ENCODE measurements at places on chromosomes 5 and 9.

DNA sequence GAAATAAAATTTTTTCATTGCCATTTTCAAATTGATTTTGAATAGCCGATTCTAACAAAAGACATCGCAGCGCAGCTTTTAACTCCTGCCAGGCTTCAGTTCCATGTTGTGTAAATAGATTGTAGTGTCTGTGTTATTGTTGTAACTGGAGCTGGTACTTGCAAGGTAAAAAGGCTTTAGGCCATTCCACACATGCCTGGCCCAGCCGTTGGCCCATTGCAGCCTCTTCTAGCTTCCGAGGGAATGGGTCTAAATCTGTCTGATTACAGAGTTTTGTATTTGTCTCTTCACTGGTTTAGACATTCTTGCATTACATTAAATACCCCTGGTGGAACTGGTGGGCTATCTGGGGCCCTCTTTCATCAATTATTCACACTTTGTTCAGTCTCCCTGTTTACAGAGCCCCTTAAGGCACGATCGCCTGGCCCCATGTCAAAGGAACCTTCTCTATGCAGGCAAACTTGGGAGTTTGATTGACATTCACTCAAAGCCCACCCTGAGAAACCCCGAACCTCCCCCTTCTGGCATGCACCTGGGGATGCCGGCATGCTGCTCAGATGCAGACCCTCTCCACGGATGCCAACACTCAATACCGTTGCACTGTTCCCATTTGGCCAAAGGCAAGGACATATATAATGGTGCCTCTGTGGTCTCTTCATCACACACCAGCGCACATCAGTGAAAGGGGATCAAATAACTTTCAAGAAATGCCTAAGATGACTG is 281.7 kb upstream of the IRX2 start:
- no peak for DNase-seq

DNA sequence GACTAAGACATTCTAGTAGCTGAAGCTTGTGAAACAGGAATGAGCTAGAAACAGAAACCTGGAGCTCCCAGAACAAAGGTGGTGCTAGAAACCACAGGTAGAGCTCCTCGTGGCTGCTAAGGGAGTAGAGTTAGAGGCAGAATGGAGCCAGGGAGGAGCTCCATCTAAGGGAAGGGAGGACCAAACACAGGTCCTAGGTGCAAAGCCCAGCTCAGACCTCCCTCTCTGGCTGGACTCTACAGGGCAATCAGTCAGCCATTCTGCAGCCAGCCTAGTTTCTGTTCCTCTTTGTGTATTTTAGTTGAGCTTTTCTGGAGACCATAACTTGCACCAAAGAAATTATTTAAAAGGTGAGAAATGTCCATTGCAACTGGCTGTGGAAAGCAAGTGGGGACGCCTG is 70.4 kb downstream of the CRB2 start:
- no peak for DNase-seq

DNA sequence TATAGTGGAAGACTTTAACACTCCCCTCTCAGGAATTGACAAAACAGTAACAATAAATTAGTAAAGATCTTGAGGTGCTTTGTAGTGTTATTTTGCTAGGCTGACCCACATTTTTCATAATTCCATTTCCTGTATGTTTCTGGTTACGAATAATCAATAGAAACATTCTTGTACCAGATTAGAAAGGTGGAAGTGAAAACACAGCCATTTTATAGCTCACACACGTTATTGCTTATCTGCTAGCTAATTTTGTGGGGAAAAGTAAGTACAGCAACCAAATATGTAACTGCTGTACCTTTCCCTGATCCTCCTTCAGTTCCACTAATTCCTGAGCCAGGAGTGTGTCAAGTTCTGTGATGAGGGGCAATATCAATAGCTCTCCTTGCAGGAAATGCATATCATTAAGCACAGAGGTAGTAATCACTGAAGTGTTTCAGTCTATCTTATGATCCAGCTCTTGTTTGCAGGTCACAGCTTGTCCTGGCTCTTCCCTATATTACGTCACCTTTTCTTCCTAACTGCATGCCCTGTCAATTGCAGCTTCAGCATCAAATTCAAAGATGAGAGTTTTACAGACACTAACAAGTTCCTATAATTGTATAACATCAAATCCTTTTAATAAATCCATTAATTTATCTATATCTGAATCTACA is 59.4 kb downstream of the MINAR2 start:
- no peak for DNase-seq

DNA sequence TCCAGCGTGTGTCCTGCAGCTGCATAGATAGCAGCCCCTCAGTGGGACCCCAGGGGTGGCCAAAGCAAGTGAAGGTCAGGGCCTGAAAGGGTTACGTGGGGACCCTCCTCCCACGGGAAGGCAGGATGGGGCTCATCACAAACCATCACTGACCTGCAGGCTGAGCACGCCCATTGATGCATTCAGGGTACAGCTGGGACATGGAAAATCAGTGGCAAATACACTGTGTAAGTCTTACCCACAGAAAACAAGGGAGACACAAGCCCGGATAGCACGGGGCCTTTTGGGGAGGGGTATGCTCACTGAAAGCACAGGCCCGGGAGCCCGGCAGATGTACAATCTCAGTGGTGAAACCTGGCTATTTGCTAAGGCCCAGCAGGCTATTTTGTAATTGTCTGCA is 49.1 kb downstream of the SEMA4D start:
- DNase-seq = no peak

- DNase-seq = no peak
Observed at GRCh38 chr9:135289081-135289491, 190.5 kb upstream of the PPP1R26 start.

GRCh38 chr9:35962126-35962906 is 4.4 kb upstream of the OR2S2 start:
- DNase-seq = peak; percentile 58

DNA sequence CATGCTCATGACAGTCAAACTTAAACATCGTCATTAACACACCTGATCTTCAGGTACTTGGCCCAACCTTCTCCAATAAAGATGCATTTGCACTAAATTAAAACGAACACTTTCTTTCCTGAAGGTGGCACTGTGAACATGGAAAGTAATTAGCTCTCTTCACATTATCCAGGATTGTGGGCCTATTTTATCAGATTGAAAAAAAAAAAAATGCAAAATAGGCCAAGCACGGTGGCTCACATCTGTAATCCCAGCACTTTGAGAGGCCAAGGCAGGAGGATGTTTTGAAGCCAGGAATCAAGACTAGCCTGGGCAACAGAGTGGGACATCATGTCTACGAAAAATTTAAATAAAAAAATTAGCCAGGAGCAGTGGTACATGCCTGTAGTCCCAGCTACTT is 14.4 kb upstream of the CDC20B start:
- no peak for DNase-seq

GRCh38 chr5:177470759-177471536 is 2.5 kb downstream of the DBN1 start:
- DNase-seq = peak; percentile 80

GRCh38 chr9:12838546-12838945 is 63.7 kb downstream of the LURAP1L start:
- DNase-seq = no peak

All from H54 (cell line).